ENCODE measurements at places on chromosomes 6 and 20.

DNA sequence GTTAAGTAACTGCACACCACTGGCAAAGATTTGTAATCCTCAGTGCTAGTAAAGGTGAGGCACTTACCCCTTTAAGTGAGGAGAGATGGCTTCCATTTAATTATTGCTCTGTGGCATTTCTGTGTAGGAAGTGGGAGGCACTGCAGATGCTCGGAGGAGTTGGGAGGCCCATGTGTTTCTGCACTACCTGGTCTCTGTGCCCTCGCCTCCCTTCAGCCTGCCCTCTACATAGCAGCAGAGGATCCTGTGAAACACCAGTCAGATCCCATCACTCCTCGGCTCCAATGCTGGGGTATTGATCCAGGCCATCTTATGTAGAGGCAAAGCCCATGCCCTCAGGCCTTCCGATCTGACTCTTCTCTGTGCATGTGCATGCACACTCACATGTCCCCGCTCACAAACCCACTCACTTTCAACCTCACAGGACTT is 67.0 kb downstream of the SLX4IP start:
- DNase-seq, result no peak

DNA sequence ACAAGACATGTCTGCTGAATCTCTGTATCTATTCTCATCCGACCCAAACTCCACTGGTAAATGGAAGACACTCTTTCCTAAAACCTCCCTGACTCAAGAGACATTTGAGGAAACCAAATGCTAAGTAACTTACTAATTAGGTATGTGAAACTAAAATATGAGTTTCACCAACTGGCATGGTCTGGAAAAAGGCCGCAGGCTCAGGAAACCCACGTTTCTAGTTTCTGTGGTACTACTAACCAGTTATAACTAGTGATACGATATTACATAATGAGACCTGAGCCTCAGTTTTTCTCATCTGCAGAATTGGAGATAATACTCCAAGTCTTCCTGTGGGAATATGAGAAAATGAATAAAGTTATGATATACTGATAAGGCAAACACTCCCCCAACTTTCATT is 39.9 kb downstream of the ZNF391 start:
- no peak for DNase-seq

- no peak for DNase-seq
Measured at GRCh38 chr6:36955671-36956445, 1.3 kb downstream of the PI16 start.

- DNase-seq, result no peak
Measured at GRCh38 chr20:6311841-6312655, 189.2 kb upstream of the FERMT1 start.

DNA sequence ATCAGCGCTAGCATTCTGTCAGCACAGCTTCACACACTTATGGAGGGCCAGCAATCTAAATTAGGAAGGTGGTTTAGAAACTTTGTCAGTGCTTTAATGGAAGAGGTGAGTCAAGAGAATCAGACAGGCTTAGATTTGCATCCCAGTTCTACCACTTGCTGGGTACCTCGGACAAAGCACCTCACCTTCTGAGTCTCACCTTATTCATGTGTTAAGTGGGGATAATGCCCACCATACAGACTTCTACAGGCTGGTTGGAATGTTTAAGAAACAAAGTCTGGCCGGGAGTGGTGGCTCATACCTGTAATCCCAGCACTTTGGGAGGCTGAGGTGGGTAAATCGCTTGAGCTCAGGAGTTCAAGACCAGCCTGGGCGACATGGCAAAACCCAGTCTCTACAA is 12.2 kb upstream of the STK35 start:
- peak; percentile 42 for DNase-seq

DNA sequence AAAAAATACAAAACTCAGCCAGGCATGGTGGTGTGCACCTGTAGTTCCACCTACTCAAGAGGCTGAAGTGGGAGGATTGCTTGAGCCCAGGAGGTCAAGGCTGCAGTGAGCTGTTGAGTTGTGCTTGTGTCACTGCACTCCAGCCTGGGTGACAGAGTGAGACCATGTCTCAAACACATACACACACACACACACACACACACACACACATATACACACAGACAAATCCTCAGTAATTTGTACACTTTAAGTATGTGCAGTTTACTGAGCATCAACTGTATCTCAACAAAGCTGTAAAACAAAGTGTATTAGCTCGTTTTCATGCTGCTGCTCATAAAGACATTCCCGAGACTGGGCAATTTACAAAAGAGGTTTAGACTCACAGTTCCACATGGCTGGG is 7.3 kb downstream of the TFB1M start:
- DNase-seq, result no peak

DNA sequence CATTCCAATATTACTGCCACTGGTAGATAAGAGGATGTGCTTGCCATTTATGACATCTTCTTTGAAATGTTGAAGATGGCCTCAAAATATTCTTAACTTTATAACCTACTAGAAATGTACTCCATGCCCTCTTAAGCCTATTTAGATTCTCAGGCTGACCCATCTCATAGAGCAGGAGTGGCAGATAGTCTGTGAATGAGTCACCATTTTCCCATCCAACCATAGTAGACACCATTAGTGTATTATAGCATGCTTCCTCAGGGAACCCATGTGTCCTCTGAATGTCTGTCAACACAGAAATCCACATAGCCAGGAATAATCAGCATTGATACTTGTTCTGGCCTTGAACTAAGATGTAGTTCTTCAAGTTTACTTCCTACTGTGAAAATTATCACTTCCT is 150.2 kb downstream of the IMPG1 start:
- no peak for DNase-seq
